ENCODE measurements at places on chromosomes 12 and 14.

GRCh38 chr12:16636435-16637055 is 30.6 kb upstream of the LMO3 start:
- no peak for DNase-seq

GRCh38 chr14:31867570-31867969 is 209.5 kb upstream of the ARHGAP5 start:
- DNase-seq, result no peak

- DNase-seq, result no peak
Measured at GRCh38 chr12:120394483-120395367, 25.8 kb upstream of the MSI1 start.

- no peak for DNase-seq
Measured at GRCh38 chr12:128621304-128621703, 202.5 kb downstream of the SLC15A4 start.

DNA sequence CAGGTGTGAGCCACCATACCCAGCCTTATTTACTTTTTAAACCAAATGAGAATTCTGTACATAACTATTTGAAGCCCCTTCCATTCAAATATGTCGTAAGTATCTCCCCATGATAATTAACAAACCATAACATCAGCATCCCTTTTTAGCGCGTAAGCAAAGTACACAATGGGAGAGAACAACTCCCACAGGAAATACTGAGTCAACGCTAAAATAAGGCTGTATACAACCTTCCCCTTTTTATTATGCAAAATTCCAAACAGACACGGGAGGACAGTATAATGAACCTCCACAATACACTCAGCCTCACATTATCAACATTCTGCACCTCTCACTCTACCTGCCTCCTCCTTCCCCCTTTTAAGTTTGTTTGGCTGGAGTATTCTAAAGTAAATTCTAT is 73.5 kb downstream of the CCDC88C start:
- DNase-seq, result no peak

GRCh38 chr12:75137896-75138295 is 71.7 kb downstream of the KCNC2 start:
- no peak for DNase-seq

GRCh38 chr12:79255288-79255687 is 390.7 kb downstream of the SYT1 start:
- no peak for DNase-seq

DNA sequence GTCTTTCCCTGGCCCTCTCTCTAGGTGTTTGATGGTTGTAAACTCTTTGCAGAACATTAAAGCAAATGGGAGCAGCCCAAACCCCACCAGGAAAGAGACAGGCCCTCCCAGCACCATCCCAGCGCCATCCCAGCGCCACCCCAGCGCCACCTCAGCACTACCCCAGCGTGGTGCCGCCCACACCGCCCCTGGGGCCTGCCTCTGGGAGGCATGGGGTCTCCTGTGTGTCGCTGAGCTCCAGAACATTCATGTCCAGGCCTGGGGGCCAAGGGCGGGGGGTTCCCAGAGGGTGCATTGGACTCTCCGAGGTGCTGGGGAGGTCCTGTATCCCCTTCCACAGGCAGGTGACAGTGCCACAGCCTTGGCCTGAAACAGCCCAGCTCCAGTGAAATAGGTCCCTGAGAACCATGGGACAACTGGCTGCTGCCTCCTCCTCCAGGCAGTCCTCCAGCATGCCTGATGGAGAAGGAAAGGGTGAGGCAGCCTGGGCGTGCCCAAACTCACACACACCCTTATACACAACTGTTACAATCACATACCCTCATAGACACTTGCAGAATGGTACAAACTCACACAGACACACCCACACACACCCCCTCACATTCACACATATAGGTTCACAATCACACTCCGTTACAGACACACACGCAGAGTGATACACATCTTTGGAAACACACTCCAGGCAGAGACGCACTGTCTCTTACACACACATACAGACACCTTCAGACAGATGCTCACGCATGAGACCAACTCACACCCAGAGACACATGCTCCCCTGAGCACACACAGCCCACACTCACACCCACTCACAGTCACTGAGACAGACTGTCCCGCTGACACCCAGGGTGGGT is 44.4 kb upstream of the NCOR2 start:
- DNase-seq, result no peak

DNA sequence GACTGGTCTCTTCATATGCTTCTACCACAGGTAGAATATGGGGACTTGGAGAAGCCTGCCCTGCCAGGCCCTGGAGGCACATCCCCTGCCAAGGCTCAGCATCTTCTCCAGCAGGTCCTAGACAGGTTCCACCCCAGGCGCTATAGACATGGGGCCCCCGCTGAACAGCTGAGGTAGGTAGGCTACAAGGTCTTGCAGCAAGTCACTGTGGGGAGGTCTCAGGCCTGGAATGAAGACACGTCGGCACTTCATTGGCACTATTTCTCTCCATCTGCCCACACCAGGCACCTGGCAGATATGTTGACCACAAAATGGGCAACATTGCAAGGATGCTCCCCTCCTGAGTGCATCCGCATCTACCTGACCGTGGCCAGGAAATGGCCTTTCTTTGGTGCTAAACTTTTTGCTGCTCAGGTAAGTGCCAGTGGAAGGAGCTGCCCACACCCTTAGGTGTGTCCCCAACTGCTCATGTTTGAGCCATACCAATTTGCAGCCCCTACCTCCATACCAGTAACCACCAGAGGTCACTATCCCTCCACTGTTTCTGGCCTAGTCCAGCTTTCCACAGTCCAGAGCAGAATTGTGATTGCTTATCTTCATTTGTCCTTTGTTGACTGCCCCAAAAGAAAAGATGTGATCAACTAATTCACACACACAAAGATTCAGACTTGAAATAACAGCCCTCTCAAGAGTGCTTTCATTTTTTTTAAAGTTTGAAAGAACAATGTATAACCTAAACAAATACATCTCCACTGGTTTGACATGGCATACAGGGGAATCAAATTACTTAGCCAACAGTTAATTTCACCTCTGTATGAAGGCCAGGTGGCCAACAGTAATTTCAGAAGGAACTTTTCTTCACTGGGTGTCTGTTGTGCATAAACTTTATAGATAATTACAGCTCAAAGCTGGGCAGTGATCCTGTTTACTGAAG is 16.1 kb downstream of the PIGH start:
- no peak for DNase-seq

DNA sequence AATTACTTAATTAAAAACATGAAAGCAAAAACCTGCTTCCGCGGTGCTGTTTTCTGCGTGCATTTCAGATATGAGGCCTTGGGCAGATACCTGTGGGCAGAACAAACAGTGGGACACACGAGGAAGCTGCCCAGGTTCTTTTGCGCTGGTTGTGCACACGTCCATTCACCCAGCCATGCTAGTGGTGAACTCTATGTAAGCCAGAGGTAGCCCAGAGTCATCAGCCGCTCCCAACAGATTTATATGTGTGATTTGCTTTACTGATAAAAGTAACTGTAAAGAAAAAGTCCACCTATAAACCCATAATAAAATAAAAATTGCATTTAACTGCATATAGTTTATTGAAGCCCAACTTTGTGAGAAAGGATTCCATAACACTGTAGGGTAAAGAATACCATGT is 47.1 kb upstream of the TMEM260 start:
- no peak for DNase-seq

- DNase-seq, result no peak
Measured at GRCh38 chr12:49022558-49023178, 4.1 kb upstream of the PRKAG1 start.

Data from activated CD4-positive, CD25-positive, alpha-beta regulatory T cell (primary cell).